Hematopoietic multipotent progenitor cell (in vitro differentiated cells): ENCODE measurements at places on chromosomes 4 and X. TPM values are rescaled to one million over a fixed set of nuclear protein-coding genes. Genes with fewer than 3 reads are reported as not detected.

GRCh38 chr4:41269682-41270081, 13.0 kb downstream of the UCHL1 start:
- no peak for DNase-seq

- no peak for DNase-seq
Measured at GRCh38 chrX:16462912-16463311, 187.0 kb upstream of the S100G start.

DNA sequence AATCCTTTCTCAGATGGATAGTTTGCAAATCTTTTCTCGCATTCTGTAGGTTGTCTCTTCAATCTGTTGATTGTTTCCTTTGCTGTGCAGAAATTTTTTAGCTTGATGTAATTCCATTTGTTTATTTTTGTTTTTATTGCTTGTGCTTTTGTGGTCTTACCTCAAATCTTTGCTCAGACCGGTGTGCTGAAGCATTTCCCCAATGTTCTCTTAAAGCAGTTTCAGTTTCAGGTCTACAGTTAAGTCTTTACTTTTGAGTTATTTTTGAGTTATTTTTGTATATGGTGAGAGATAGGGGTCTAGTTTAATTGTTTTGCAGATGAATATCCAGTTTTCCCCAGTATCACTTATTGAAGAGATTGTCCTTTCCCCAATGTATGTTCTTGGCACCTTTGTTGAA, 18.2 kb upstream of the SLC25A14 start:
- DNase-seq = no peak

GRCh38 chrX:24321741-24322395, 8.0 kb upstream of the SUPT20HL2 start:
- no peak for DNase-seq

DNA sequence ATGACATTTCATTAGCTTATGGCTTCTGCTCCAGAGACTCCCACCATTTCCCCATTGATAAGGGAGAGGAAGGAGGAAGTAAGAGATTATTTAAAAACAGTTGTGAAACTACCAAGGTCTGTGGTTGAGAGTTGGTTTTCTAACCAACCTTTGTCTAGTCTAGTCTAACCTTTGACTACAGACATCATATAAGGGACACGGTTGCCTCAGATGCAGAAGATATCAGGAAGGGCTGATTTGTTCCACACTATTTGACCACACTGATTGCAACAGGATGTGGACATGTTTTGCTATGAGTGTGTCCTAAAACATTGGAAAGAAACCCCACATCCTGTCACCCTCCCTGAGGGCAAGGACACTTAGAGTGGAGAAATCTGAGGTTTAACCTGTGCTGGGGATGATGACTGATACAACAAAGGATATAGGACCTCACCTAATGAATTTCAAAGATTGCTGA, 53.0 kb downstream of the COQ2 start:
- DNase-seq = no peak

DNA sequence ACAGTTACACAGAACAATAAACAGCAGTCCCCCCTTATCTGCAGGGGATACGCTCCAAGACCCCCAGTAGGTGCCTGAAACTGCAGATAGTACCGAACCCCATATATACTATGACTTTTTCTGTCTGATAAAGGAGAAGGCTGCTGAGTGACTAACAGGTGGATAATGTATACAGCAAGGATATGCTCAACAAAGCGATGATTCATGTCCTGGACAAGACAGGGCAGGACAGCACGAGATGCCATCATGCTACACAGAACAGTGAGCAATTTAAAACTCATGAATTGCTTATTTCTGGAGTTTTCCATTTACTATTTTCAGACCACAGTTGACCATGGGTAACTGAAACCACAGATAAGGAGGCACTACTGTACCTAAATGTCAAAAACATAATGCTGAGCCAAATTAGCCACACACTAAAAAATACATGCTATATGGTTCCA, 76.1 kb downstream of the MANBA start:
- no peak for DNase-seq

DNA sequence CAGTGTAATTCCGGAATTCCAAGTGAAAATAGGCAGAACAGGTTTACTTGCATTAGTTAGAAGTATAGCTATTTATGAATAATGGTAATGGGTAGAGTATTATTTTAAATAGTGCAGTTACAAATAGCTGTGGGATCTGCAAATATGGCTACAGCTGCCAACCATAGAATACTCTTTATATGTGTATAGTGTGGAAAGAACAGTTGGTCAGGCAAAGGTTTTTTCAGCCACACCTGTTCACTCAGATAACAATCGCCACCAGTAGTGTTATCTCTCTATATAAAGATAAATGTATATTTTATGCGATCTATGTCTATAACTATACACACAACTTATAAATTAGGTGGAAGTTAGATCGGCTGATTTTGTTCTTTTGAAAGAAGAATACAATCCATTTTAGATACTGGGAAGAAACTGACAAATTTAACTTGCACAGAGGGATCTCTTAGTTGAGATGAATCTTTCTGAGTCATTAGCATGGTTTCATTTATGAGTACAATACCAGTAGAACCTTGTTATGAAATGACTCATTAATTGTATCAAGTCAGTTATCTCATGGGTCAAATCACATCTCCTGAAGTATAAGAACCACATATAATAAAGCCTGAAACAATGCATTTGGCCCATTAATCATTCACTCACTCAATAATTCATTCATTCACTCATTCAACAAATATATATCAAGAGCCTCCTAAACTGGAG, 100.9 kb upstream of the NR3C2 start:
- no peak for DNase-seq

DNA sequence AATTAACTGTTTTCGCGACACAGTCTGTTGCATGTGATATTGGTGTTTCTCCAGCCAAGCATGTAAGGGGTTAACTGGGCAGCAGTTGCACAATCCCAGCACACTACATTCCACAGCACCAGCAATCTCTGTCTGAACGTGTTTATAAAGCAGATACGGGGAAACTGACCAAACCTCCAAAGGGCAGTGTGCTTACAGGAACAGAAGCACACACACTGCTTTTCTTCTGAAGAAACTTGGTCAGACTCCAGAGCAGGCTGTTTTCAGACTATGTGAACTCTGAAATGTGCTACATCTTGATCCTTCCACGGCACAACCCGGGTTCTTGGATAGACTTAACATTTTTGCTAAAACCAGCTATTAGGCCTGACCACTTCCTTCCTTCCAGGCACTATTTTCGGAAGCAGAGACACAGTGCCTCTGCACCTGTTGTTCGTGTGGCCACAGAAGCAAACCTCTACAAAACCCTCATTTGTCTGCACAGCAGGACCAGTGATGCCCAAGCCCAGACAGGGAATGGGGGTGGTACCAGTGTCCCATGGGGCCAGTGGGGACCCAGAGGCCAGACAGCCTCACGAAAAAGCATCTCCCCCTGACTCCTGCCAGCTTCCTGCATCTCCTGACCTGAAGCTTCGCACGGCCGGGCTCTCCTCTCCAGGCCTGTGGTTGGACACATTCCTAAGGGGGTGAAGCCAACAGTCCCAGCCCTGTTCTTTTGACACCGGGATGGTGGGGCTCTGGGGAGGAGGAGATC, 90.1 kb downstream of the IRF2 start:
- no peak for DNase-seq

DNA sequence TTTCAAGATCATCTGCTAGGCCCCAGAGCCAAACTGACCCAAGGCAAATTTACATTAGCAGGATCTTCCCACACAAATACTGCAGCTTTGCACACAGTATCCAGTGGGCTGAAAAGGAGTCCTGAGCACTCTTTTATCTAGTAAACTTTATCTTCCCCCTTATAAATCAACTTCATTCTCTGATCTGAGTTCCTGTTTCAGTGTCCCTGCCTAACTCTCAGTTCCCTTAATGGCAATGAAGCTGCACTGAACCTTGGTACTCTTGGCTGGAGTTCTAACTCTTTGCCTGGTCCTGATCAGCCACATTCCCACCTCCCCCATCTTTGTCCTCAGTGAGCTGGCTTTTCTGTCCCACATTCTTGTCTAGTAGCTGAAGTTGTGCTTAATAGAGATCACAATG, 37.4 kb downstream of the EDA2R start:
- no peak for DNase-seq

GRCh38 chr4:81038636-81039350, 8.3 kb downstream of the BMP3 start:
- no peak for DNase-seq

DNA sequence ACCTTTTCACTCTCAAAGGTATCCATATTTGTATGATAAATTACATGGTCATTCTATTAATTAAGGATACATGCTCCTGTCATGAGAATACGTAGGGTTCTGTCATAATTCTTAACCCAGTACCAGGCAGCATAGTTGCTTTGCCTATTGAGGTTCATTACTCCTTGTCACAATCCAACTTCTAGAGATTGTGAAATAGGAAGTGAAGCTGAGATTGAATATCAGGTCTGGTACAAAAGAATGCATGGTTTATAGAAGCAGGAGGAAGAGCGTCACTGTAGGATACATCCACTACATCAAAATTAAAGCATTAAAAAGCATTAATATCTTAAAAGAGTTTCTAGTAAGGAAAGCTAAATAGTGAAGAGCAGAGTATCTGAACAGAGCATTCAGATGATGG, 647.0 kb downstream of the IQCM start:
- no peak for DNase-seq

DNA sequence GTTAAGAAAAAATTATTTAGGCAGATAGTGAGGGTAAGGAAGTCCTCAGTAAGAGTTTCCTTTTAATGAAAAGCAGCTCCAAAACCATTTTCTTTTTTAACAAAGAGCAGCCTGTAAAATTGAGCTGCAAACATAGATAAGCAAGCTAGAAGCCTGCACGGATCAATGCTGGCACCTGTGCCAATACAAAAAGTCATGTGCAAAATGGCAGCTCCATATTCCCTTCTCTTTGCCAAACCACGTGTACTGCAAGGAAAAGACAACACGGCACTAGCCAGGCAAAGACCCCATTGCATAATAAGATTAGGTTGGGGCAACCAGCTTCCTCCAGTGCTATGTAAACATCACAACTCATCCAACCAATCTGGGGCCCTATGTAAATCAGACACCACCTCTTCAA, 268.4 kb upstream of the INTU start:
- no peak for DNase-seq

GRCh38 chrX:53003111-53003510, 44.8 kb upstream of the FAM156A start:
- no peak for DNase-seq

DNA sequence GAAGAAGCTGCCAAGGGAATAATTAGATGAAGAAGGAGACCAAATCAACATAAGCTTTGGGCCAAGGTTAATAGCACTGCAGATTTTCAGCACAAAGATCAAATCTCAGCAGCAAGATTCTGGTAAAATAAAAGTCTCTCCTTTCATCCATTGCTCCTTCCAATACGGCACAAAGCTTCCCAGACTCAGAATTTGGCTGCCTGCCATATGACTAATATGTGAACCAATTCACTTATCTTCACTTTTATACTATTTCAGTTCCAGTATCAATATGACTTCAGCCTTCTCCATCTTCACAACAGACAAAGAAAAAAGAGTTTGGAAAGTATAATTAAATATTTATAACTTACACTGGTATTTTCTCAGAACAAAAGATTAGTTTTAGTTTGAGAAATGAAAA, 978.3 kb upstream of the GRID2 start:
- DNase-seq = no peak

DNA sequence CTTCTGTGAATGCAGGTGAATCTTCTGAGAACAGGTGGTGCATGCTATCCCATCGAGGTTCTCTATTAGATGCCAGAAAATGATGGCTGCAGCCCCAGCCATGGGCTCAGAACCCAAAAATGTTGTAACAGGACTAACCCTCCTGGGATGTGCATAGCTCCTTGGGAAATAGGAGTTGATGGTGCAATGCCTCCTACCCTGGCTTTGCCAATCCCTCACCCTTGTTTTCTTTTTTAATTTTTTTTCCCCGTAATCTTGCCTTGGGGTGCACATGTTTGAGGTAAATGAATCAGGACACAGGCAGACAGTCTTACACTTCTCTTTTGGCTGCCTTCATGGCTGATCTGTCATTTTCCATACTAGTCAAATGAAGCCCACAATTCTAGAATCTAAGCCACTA, 96.6 kb downstream of the KIT start:
- no peak for DNase-seq

DNA sequence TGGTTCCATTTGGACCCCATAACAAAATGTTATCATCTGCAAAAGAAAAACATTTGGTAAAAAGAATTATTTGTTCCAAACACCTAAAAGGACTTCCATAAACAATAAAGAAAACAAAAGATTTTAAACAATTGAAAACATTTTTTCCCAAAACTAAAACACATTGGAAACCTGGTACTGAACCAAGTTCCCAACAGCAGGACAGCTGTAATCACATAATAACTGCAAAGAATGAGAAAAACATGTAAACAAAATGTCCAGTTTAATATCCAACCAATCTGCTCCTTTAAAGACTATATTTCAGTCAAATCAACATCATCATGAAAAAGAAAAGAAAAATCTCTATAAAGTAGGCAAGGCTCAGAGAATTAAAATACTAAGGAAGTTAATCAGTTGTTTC, 36.3 kb downstream of the PRDM5 start:
- no peak for DNase-seq

DNA sequence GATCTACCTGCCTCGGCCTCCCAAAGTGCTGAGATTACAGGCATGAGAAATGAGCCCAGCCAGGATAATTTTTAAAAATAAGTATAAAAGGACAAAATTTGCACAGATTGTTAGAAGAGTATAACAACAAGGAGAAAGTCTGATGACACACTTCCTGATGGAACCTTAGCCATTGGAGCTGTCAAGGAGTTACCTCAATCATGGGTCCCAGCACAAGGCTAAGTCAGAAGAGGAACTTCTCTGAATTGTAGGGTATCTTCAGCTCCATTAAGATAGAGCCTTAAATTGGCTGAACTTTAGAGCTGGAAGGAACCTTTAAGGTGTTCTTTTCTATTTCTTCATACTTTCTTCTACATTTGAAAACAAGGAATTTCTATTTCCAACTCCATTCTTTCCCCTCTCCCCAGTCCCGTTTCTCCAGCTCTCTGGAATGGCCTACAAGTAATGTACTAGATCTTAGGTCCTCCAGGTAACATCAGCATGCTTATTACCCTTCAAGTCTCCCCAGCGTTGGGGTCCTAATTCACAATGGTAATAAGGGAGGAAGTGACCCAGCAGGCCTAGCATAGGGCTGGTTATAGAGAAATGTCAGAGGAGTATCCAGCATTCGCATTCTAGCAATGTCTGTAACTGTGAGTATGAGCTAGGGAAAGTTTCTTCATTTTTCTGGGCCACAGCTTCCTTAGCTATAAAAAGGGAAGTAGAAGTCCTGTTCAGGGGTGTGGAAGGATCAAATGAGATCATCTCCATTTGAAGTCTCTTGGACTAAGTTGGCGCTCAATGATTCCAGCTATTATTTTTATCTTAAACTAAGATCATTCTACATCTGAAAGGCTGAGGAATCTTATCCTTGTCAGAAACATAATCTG, 18.5 kb upstream of the RBPJ start:
- peak; percentile 26 for DNase-seq

- peak; percentile 15 for DNase-seq
Measured at GRCh38 chrX:119870626-119871131, 854 bp downstream of the RNF113A start.

GRCh38 chr4:97279391-97279790, 863.9 kb downstream of the STPG2 start:
- no peak for DNase-seq

TNIP2 gene
- 30.2 TPM for total RNA-seq

CXCR3 gene
- 0.27 TPM for total RNA-seq

HPGDS gene
- 7.3 TPM for total RNA-seq

ETDA gene
- total RNA-seq = not detected

TMEM154 gene
- 2.2 TPM for total RNA-seq

FGFR3 gene
- total RNA-seq = 0.54 TPM

OCIAD2 gene
- 10.5 TPM for total RNA-seq

ARAF gene
- 40.7 TPM for total RNA-seq

CSAG3 gene
- not detected for total RNA-seq

GAGE2A gene
- total RNA-seq = not detected

PCDH19 gene
- under 0.01 TPM for total RNA-seq

EDA gene
- total RNA-seq = under 0.01 TPM
